ENCODE measurements at places on chromosomes 16 and 17. TPM values are rescaled to one million over a fixed set of nuclear protein-coding genes. Genes with fewer than 3 reads are reported as not detected.

DNA sequence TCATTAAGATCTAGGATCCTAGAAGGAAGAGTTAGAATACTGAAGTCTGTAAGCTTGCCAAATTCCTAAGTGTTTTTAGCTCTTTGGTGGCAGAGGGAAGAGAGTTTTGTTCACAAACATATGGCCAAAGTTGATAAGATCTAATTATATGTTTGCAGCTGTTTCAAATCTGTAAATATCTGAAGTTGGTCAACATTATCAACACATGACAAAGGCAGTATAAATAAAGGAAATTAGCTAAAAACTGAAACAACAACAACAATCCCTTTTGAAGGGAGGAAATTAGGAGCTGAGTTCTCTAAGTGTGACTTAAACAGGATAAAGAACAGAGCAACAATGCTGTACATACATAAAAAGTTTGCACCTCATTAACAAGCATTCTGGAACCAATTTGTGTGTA, 208.7 kb downstream of the KCNJ2 start:
- no peaks in the 10 kb centered on the region for H3K36me3 ChIP-seq
- H3K27me3 ChIP-seq, result no peaks in the 10 kb centered on the region
- H3K4me1 ChIP-seq, result no peaks in the 10 kb centered on the region
- H3K27ac ChIP-seq, result no peak overlapping the region
- no peak for DNase-seq

DNA sequence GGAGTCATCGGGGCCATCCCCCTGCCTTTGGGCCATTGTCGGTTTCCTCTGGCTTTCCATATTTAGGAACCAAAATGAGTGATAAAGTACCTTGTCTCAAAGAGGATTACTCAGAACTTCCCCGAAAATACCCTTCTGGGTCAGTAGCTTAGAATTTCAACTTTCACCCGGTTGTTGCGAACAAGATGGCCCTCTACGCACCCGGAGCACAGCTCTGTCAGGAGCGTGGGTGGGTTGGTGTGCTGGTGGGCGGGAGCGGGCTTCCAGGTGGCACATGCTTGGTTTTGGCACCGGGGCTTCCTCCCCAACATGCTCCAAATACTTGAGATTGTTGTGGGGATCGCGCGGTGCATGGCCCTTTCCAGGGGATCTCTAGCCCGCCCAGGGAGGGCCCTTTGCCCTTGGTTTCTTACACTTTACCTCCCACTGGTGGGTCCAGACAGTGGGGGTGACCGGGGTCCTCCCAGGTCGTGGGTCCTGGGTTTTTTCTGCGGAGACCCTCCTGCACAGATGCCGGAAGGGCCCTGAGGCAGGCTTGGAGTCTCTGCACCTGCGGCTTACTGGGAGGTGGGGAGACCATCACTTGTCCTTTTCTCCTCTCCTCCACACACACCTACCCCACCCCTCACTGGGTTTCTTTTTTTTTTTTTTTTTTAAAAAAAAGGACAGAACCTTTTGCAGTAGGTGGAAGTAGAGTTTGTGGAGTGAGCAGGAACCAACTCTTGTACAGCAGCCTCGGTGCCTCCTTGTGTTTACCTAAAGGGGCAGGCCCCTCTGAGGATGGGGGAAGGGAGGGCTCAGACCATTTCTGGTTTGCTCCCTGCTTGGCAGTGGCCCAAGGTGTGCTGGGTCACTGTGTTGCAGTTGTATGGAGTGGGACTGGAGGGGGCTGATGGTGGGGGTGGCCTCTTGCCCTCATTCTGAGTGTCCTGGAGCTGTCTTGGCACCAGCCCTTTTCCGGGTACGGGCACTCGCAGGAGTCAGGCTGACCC, 142.1 kb downstream of the SEC14L1 start:
- peak overlapping the region; percentile 88 for H3K4me3 ChIP-seq
- DNase-seq, result peak; percentile 45
- peaks cover 56% of the 10 kb centered on the region for H3K4me1 ChIP-seq
- no peaks in the 10 kb centered on the region for H3K27me3 ChIP-seq

- peaks cover 40% of the 10 kb centered on the region for H3K4me1 ChIP-seq
- H3K4me3 ChIP-seq, result no peak overlapping the region
- no peak overlapping the region for H3K27ac ChIP-seq
Observed at GRCh38 chr17:82300707-82301270, 16.6 kb downstream of the CD7 start.

DNA sequence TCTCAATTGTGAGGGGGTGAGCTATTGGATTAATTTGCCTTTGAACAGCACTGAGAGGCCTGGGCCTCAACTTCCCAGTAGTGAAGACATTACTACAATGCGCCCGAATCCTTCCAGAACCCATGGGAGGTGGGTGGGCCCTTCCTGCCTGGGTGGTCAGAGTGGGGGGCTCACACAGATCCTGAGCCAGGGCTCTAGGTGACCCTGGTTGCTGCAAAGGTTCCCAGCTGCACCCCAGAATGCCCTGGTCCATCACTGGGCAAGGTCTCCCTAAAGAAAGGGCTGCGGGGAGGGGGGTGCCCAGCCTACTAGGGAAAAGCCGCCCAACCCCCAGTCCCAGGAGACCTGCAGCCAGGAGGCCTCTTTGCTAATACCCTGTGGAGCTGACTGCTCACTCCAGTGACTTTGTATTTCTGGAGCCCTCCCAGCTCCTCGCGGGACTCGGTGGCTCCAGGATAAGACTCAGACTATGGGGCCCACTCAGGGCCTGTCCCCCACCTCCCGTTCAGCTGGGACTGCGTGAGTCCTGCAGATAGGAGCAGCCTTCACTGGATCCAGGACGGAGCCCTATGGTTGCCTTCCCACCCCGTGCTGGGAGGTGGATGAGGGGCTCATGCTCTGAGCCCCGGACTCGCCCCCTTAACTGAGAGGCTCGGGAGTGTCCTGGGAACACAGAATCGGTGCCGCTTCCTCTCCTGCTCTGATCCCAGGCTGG, 40.2 kb downstream of the SLC7A5 start:
- no peak overlapping the region for H3K27ac ChIP-seq
- H3K27me3 ChIP-seq, result no peaks in the 10 kb centered on the region
- H3K4me3 ChIP-seq, result no peak overlapping the region
- peaks cover 8% of the 10 kb centered on the region for H3K4me1 ChIP-seq
- peak; percentile 47 for DNase-seq
- peaks cover 85% of the 10 kb centered on the region for H3K36me3 ChIP-seq

GRCh38 chr17:45261577-45262515, at the start of gene SPATA32:
SPATA32 (minus strand) TSS chr17:45262094; CDS start chr17:45262016, 78 bp downstream.
- H3K27ac ChIP-seq, result no peak within 1 kb of the TSS
- DNase-seq, result no peak
- no peaks in the 10 kb centered on the region for H3K4me1 ChIP-seq
- H3K36me3 ChIP-seq, result peaks cover 33% of the 10 kb centered on the region

DNA sequence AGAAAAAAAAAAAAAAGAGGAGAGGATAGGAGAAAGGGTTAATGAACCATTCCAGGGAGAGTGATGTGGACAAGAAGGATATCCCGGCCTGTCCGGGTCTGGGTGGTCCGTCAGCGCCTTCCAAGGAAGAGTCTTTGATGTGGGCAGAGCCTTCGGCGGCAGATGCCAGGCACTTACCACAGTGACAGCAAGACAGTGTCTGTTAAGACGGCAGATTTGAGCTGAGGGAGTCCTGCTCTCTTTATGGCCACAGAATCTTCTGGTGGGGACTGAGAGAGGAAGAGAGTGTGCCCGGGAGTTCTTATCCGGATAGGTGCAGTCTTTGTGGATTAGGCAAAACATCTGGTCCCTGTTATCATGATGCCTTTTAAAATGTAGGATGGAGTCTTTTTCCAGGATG, 95.2 kb downstream of the ZDHHC7 start:
- H3K4me1 ChIP-seq, result no peaks in the 10 kb centered on the region
- peaks cover 70% of the 10 kb centered on the region for H3K27me3 ChIP-seq
- H3K36me3 ChIP-seq, result peaks cover 6% of the 10 kb centered on the region
- no peak overlapping the region for H3K27ac ChIP-seq
- H3K4me3 ChIP-seq, result no peak overlapping the region

DNA sequence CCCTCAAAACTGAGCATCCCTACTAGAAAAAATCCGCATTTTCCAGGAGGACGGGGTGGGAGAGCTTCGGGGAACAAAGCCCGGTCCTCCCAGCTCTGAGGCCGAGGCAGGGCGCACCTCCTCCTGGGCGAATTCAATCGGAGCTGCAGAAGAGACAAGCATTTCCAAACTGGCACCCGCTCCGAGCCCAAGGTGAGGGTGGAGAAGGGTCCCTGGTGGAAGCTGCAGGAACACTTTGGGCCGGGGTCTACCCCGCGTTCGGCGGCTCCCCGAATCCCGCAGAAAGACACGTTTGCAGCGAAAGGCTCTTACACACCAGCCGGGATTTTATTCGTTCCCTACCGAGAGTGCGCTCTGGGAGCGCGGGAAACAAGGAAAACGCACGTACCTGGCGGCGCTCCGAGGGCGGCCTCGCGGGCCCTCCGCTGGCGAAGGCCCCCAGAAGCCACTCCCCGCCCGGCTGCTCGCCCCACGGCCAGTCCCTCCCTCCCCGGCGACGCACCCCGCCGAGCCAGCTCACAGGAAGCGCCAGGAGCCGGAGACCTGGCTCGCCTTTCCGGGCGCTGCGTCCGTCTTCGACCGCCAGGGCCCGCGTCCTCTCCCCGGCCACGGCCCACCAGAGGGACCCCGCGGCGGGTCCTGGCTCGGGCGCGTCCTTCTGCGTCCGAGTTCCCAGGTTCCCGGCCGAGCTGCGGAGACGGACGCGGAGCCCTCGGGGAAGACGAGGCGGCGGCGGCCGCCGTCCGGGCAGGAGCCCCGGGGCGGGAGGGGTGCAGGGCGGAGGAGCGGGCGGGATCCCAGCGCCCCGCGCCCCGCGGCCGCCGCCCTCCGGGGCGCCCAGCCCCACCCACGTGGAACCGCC, 49.8 kb upstream of the BAHCC1 start:
- H3K27ac ChIP-seq, result peak overlapping the region; percentile 100
- peak; percentile 91 for DNase-seq
- peaks cover 16% of the 10 kb centered on the region for H3K4me1 ChIP-seq
- H3K4me3 ChIP-seq, result peak overlapping the region; percentile 95

- DNase-seq, result no peak
- H3K4me1 ChIP-seq, result no peaks in the 10 kb centered on the region
- no peak overlapping the region for H3K4me3 ChIP-seq
- no peaks in the 10 kb centered on the region for H3K36me3 ChIP-seq
Observed at GRCh38 chr17:2735896-2736295, 13.6 kb downstream of the CCDC92B start.

GRCh38 chr16:48892893-48893292, 282.9 kb upstream of the N4BP1 start:
- no peaks in the 10 kb centered on the region for H3K36me3 ChIP-seq
- H3K4me1 ChIP-seq, result no peaks in the 10 kb centered on the region
- H3K27ac ChIP-seq, result no peak overlapping the region
- H3K27me3 ChIP-seq, result peaks cover 67% of the 10 kb centered on the region

DNA sequence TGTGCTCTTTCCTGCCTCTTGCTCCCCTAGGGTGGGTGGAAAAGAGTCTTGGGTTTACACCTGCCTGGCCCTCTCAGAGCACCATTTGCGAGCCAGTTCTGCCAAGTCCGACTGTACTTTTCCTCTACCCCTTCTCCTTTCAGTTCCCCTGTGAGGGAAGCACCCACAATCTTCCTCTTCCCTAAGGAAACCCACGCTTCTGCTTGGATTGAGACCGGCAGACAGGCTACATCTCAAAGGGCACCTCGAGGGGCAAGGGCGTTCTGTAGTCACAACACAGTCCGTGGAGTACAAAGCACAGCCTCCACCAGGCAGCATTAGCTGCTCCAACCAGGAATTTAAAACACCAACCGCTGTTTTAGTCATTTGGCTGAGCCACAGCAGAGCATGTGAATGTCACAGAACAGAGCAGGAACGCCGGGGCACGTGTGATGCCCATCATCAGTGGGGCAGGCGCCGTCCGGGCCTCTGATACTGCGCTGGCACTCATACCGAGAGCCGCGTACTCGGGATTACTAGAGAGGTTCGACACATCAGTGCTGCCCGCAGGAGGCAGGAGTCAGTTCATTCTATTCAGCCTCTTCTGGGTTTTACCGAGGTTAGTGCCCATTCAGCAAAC, 13.7 kb upstream of the MNT start:
- no peaks in the 10 kb centered on the region for H3K27me3 ChIP-seq
- H3K27ac ChIP-seq, result no peak overlapping the region
- H3K36me3 ChIP-seq, result peaks cover 22% of the 10 kb centered on the region
- H3K4me3 ChIP-seq, result no peak overlapping the region

GRCh38 chr16:74501484-74502478, 80.5 kb upstream of the CLEC18B start:
- peaks cover 5% of the 10 kb centered on the region for H3K4me1 ChIP-seq
- H3K36me3 ChIP-seq, result peaks cover 60% of the 10 kb centered on the region
- H3K4me3 ChIP-seq, result no peak overlapping the region
- no peak overlapping the region for H3K27ac ChIP-seq

DNA sequence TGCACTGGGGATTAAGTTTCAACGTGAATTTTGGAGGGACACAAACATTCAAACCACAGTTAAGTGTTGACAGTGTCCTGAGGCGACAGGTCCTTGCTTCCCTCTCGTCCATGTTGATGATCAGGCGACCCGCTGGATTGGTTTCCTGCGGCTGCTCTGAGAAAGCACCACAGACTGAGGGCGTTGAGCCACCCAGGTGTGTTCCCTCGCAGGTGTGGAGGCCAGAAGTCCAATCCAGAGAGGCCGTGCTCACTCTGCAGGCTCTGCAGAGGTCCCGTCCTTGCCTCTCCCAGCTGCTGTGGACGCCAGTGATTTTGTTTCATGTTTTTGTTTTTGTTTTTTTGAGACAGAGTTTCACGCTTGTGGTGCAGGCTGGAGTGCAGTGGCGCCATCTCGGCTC, 22.4 kb upstream of the CBX2 start:
- H3K4me1 ChIP-seq, result no peaks in the 10 kb centered on the region
- no peaks in the 10 kb centered on the region for H3K36me3 ChIP-seq
- H3K4me3 ChIP-seq, result no peak overlapping the region
- DNase-seq, result no peak
- H3K27me3 ChIP-seq, result no peaks in the 10 kb centered on the region

DNA sequence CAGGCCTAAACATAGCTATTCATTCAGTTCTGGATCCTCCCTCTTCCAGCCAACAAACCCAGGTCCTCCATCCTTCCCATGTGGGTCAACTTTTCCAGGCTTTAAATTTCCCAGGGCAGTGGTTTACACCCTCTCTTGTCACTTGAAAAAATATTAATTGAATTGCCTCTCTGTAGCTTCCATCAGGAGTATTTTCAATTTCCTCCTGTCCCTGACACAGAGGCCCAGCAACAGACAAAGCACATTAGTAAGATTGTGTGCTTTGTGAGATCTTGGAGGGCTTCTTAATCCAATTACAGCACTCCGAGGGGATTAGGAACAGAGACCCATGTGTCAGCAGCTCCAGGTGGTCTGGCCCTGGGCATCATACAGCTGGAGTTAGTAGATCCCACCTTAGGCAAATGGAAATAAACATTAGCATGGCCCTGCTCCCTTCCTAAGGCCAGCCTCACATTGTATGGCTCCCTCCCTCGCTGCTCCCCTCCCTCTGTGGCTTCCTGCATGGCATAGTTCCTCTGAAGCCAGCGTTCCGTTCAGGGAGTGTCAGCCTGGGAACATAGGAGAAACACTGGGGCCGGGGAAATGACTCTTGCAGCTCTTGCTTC, 132.7 kb upstream of the HSBP1 start:
- H3K4me1 ChIP-seq, result no peaks in the 10 kb centered on the region
- no peak overlapping the region for H3K4me3 ChIP-seq
- H3K36me3 ChIP-seq, result peaks cover 11% of the 10 kb centered on the region
- H3K27me3 ChIP-seq, result no peaks in the 10 kb centered on the region
- DNase-seq, result no peak

GRCh38 chr17:47850692-47851573, at the start of gene SP6:
SP6 (minus strand) TSS chr17:47851163; CDS start chr17:47848429, 2,734 bp downstream.
- H3K4me1 ChIP-seq, result peaks cover 15% of the 10 kb centered on the region
- peak within 1 kb of the TSS; percentile 78 for H3K27ac ChIP-seq
- H3K27me3 ChIP-seq, result peaks cover 42% of the 10 kb centered on the region
- no peaks in the 10 kb centered on the region for H3K36me3 ChIP-seq
- DNase-seq, result peak; percentile 87
- peak within 1 kb of the TSS; percentile 82 for H3K4me3 ChIP-seq

SLFN5 gene
- 205 TPM for total RNA-seq

TBC1D3I gene
- total RNA-seq, result 0.96 TPM

KRT36 gene
- total RNA-seq, result not detected
